Right forelimb (tissue), 1 donor: ENCODE measurements at places on chromosomes 5 and 9.

- DNase-seq = peak; percentile 56
Measured at GRCh38 chr9:7368410-7369292, 430.9 kb downstream of the DMAC1 start.

GRCh38 chr9:83505282-83505681 lies 32.9 kb downstream of the FRMD3 start:
- no peak for DNase-seq

- DNase-seq = no peak
Measured at GRCh38 chr5:77957931-77958521, 181.9 kb upstream of the TBCA start.

DNA sequence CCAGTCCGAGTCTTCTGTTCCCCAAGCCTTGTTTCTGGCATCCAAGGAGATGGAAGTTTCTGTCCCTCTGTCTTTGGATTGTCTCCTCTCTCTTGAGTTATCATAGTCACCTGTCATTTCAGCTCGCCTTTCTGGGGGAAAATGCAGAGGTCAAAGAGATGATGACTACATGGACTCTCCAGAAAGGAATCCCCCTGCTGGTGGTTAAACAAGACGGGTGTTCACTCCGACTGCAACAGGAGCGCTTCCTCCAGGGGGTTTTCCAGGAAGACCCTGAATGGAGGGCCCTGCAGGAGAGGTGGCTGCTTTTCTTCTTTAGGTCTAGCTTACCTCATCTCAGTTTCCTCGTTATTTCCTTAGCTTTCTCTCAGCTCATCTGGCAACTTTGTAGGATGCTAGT lies 25.1 kb downstream of the ERAP2 start:
- no peak for DNase-seq

DNA sequence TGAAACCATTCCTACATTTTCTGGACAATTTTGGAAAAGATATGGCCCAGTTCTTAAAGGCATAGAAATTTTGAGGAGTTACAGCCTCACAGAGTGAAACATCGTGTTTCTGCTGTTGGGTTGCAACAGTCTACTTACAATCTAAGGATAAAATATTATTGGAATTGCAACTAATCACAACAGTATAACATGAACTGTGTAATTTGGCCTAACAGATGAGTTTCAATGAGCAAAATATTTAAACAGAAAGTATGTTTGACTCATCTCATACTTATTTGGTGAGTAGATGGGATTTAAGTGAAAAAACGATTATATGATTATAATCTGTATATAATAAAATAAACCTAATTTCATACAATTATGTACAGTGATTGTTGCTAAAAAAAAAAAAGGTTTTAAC lies 1061.8 kb downstream of the CDH12 start:
- DNase-seq = no peak

DNA sequence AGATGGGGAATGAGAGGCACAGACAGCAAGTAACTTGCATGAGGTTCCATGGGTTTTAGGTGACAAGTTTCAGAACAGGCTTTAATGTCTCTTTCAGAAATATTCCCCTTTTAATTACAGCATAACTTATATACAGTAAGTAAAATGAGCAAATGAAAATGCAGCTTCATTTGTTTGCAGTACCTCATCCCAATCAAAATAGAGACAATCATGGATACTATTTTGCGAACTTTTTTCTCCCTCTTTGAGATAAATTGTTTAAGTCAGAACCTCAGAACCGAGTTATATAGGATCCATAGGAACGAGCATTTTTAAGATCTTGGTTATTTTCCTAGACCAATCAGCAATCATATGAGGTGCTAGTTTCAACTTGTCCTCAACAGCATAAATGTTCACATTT lies 3.5 kb downstream of the LCP2 start:
- no peak for DNase-seq

DNA sequence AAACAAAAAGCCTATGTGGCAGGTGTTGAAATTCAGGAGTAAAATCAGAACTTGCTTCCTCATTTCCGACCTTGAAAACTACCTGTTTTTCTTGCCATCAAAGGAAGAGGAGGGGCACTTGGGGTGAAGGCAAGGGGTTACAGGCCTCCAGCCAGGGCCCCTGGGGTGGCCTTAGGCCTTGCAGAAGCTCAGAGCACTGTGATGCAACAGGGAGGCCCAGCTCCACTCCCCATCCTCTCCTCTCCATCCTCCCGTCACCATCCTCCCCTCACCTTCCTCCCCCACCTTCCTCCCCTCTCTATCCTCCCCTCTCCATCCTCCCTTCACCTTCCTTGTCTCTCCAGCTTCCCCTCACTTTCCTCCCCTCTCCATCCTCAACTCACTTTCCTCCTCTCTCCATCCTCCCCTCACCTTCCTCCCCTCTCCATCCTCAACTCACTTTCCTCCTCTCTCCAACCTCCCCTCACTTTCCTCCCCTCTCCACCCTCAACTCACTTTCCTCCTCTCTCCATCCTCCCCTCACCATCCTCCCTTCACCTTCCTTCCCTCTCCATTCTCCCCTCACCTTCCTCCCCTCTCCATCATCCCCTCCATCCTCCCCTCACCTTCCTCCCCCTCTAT lies 111.6 kb downstream of the WNK2 start:
- DNase-seq = no peak

DNA sequence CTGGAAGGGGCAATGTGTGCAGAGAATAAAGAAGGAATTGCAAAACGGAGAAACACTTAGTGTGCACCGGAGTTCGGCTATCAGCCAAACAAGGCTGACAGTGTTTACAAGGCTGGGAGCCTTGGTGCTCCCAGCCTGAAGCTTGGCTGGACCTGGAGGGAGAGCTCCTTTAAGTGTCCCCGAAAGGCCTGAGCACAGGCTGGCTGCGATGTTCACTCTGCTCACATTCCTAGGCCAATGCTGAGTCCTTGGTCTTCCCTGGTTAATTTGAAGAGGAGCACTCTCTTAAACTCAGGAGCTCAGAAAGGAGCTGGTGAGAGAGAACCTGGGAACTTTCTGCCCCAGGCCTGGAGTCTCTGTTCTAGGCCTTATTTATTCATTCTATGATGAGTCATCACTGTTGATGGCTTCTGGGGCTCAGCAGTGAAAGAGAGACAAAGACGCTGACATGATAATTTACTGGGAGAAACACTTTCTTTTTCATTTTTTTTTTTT lies 88.6 kb upstream of the MYO10 start:
- no peak for DNase-seq

DNA sequence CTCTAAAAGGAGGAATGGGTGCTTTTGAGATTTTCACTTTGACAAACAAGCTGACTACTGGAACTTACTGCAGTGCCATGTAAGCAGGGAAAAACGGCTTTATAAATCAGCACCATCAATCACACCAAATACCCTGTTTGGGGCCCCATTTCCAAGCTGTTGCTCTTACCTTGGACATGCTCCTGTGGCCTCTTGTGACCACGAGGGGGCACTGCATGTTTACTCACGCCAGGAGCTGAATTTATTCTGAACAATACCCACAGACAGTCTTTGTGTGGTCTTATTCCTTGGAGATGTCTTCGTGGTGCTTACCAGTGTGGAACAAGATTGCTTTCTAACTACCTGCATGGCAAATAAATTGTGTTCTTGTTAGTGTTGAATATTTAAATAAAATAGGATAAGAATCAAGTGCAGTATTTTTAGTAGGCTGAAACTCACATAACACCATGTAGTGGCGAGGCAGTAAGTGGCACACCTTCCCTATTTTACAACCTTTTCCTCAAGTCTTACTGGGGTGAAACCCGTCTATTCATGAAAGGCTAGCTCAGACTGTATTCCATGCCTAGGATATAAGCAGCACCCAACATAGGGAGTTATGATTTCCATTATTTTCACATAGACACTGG lies 155.5 kb upstream of the NMUR2 start:
- peak; percentile 59 for DNase-seq

GRCh38 chr9:27205198-27205597 lies 91.8 kb downstream of the EQTN start:
- DNase-seq = no peak

DNA sequence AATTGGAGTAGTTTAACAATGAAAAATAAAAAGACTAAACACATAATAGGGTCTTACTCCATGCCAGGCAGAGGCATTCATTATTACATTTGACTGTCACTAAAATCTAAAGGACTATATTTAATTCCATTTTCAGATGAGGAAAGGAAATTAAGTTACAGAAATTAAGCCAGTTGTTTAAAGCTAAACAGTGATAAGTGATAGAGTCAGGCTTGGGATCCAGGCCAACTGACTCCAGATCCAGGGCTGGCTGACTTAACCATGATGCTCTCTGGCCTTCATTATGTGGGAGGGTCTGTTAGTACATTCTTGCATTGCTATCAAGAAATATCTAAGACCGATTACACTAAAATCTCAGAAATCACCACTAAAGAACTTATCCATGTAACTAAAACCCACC lies 107.2 kb downstream of the ARHGEF28 start:
- DNase-seq = no peak

DNA sequence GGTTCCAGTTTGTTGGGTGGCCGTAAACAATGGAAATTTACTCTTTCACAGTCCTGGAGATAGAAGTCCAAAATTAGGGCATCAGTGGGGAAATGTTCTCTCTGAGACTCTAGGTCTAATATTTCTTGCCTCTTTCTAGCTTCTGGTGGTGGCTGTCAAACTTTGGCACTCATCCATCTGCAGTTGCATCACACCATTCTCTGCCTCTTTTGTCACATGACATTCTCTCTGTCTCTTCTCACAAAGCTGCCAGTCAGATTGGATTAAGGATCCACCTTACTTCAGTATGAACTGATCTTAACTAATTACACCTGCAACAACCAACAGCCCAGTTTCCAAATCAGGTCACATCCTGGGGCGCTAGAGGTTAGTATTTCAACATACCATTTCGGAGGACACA lies 222.9 kb upstream of the FTMT start:
- DNase-seq = no peak

- DNase-seq = no peak
Measured at GRCh38 chr9:131611586-131612315, 66.4 kb downstream of the PRRT1B start.

DNA sequence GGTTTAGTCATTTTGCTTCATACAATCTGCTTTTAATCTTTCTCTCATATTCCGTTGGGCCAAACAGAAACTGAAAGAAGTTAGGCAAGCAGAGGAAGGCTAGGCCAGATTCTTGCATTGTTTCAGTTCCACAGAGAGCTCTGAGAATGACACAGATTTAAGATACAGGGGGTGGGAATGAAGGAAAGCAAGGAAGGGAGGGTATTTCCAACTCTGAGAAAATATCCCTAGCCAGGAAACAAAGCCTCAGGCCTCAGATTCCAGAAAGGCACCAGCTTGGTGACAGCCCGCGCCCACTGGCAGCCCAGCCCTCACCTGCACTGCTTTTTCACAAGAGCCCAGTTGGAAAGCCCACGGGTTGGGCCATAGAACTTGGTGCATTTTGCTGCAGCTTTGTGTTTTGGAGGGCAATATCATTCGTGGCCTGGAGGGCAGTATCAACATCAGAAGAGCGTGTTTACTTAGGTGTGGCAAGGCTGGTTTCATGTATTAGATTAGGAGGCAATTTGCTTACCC lies 63.5 kb downstream of the ENC1 start:
- DNase-seq = no peak

- no peak for DNase-seq
Measured at GRCh38 chr5:77486344-77486962, 5.7 kb downstream of the WDR41 start.

DNA sequence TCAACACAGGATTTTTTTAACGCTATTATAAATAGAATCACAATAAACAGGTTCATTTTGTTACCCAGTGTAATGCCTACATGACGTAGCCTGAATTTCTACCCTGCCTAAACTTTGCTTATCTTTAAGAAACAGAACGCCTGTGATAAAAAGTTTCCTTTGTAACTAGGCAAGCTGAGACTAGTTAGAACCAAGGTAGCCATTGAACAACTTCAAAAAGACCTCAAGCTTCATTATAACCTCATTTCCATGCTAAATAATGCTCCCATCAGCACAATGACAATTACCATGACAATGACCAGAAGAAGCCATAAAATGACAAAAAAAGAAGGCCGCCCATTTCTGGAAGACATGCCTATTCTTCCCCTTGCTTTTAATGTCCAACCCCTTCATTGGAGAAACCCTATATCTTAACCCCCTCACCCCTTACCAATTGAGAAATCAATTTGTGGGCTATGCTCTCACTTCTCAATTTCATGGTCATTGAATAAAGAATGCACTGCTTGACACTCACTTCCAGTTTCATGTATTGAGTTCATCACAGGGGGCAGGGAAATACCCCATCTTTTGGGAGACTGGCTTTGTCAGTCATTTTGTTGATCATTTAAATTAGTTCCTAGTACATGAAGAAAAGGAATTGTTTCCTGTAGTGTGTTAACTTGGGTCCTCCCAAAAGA lies 276.8 kb downstream of the MCTP1 start:
- DNase-seq = no peak

GRCh38 chr5:130323804-130324454 lies 419.7 kb downstream of the CHSY3 start:
- DNase-seq = no peak

DNA sequence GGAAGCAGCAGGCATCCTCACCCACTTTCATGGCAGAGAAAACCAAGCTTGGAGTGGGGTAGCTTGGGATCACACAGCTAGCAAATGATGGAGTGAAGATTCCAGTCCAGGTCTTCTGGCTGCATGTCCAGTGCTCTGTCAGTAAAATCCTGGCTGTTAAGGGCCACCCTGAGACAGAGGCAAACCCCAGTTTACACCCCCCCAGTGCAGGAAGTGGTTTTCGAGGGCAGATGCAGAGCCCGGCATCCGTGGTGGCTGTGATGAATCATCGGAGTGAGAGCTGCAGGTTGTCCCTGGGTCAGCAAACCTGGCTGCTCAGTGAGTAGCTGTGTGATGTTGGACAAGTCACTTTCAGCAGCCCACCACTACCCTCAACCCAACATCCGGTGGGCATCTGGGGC lies 115.4 kb downstream of the RGS3 start:
- no peak for DNase-seq

GRCh38 chr9:97057651-97058050 lies 18.7 kb upstream of the CTSV start:
- no peak for DNase-seq

DNA sequence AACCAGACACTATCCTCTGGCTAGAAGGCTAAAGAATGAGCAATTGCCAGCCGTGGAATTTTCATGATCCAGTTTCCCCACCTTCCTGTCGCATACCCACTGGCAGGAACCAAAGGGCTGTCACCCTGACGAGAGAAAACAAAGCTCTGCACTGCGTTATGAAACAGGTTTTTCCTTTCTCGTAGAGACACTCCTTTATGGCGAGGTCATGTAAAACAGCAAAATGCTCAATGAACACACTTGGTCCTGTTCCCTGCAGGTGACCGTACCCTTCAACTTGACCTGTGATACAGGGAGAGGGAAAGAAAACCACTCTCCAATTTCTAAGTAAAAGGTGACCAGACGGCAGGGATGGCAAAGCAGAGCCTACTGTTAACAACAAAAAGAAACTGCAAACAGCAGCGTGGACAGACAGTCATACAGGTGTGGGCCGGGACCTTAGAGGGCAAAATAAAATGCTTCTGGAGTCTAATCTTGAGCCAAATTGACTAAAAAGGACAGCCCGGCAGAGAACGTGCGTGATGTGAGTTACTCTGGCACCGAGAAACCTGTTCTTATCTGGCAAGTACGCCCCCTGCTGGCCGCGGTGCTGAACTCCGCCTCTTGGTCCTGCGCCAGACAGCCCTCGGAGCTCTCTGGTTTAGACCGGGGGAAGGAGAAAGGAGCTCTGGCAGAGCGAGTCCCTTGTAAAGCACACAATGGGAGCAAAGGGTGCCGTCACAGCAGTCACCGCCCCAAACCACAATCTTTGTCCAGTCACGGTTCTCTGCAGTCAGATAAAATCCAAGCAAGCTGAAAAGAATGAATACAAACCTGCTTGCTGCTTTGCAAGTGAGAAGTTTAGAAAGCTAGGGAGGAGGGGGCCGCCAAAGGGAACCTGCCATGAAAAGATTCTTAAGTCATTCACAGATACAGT lies 98.9 kb downstream of the EFNA5 start:
- DNase-seq = peak; percentile 96

- no peak for DNase-seq
Measured at GRCh38 chr5:17925276-17925675, 291.0 kb downstream of the TAF11L14 start.
